ENCODE measurements at places on chromosomes 2 and 18.

DNA sequence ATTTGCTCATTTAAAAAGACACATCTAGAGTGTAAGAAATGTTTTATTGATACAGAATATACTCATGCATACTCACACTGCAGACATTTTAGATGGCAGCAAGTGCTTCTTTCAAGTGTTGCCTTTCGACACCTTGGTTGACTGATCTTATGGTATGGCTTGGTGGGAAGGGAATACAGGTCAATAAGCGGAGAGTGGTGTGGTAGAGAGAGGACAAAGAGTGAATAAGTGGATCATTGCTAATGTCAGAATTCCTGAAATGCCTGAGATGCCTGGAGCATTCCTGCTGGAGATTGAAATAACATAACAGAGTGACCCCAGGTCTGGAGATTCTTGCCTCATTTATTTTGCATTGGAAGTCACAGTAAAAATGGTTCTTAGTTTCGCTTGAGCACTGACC is 76.7 kb downstream of the RND3 start:
- DNase-seq: no peak

DNA sequence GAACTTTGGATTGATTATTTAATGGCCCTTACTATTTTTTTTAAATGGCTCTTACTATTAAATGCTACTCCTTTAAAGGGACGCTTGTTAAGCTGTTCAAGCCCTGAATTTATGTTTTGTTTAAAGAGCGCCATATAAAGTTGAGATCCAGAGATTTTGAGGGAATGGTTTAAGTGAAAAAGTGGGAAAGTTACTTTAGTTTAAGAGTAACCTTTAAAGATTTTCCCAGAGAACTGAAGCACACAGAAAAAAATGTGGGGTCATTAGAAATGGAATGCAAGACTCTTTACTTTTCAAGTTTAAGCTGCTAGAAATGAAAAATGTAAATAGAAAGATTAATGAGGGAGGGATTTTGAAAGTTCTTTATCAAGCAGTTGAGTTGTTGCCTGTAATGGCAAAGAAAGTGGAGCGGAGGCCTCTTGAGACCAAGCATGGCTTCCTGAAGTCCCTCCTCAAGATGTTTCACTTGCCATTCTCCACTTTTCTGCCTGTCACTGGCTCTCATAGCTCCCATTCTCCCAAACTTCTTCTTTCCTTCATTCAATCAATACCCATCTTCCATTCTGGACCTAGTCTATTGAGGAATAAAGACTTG is 93.2 kb downstream of the KCNS3 start:
- DNase-seq: no peak

DNA sequence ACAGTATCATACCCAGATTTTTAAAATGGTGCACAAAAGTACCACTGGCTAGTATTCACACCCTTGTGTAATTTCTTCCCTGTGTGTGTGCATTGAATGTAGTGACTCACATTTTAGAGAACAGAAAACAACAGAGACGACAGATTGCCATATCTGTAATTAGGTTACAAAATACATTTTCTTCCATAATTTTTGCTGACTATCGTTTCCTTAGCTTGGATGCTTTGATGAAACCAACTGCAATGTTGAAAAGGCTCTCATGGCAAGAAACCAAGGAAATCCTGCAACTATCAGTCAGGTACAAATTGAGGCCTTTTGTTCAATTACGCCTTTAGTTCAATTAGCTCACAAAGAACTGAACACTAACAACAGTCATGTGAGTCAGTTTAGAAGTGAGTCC is 484.4 kb downstream of the ZNF804A start:
- no peak for DNase-seq

- DNase-seq: no peak
These were observed 12.8 kb upstream of the KIAA2012 start for GRCh38 chr2:202060218-202060617.

- DNase-seq: no peak
These were observed 38.5 kb downstream of the NCK2 start for GRCh38 chr2:105783151-105783738.

- no peak for DNase-seq
These were observed 13.0 kb downstream of the ATIC start for GRCh38 chr2:215324811-215325210.

GRCh38 chr2:147449323-147449991 is 395.4 kb upstream of the ACVR2A start:
- no peak for DNase-seq

DNA sequence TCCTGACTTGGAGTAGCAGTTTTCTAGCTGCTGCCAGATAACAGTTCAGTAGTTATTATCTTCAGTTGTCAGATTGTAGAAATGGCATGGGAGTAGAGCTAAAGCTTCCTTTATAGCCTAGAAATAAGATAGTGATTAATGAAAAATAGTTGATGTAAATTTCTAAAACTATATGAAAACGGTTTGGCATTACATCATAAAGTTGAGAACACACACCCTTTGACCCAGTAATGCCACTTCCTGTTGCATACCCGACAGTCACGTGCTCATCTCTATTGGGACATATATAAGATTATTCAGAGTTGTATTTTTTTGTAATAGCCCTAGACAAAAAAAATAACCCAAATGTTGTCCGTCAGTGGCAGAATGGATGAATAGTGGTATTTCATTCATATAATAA is 39.4 kb upstream of the ASB1 start:
- no peak for DNase-seq

- DNase-seq: no peak
These were observed 70.4 kb downstream of the ASAP2 start for GRCh38 chr2:9276901-9277451.

DNA sequence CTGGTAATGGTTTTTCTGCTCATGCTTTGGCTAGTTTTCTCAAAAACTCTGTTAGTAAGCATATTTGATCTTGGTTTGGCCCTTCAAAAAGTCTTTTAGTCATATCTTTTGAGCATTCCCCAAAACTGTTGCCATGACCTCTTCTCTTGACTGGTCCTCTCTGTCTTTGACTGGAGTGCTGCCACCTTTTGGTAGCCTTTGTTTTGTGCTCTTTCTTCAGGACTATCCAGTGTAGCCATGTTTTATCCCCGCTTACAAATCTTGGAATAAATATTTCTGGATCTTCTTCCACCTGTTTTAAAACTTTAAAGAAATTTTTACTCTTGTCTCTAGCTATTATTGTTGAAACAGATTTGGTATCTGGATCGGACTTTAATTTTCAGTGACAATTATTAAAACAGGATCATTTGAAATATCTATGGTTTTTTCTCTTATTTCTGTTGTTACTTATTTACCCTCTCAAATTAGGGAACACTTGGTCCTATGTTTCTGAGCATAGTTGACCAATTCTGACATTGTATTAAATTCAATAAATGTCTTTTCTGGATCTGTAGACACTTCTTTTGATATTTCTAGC is 965 bp upstream of the ELOA2 start:
- DNase-seq: no peak

- peak; percentile 84 for DNase-seq
These were observed 61.4 kb upstream of the RTN4 start for GRCh38 chr2:55111570-55112228.

- peak; percentile 42 for DNase-seq
These were observed 75.4 kb upstream of the HNMT start for GRCh38 chr2:137888845-137889244.

- DNase-seq: no peak
These were observed 59.0 kb downstream of the TANK start for GRCh38 chr2:161219211-161219610.

GRCh38 chr2:182586426-182586825 is 129.6 kb upstream of the DNAJC10 start:
- no peak for DNase-seq

DNA sequence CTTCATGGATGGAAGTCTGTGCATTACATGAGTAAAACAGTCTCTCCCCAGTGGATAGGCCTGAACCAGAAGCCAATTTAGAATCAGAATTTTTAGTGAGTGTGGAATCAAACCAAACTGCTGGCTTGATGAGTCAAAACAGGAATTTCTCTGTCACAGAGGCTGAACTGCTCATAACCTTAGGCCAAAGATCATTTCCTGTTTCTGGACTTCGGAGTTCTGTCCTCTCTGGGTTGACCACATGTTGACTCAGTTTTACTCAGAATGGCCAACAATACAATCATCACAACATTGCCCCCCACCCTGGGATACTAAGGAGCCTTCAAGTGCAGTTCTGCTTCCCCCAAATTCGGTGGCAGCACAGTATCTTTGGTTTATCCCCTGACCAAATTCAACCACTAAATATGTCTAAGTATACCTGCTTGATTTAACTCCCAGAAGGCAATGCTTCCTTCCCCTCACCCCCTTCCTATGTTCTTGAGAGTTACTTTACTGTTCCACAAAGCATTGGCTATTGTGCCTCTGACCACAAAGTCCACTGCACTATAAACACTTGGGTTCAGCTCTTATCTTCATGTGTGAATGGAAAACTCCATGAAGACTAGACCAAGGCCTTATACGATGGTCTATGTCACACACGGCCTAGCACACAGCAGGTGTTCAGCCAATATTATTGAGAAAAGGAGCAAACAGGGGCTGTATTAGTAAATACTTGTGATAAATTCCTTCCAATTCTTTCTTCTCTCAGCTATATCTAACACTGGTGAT is 67.8 kb downstream of the NXPH2 start:
- DNase-seq: no peak

GRCh38 chr2:9145109-9145751 is 61.4 kb upstream of the ASAP2 start:
- DNase-seq: no peak

GRCh38 chr2:111627256-111627655 is 256.7 kb downstream of the ANAPC1 start:
- DNase-seq: no peak

DNA sequence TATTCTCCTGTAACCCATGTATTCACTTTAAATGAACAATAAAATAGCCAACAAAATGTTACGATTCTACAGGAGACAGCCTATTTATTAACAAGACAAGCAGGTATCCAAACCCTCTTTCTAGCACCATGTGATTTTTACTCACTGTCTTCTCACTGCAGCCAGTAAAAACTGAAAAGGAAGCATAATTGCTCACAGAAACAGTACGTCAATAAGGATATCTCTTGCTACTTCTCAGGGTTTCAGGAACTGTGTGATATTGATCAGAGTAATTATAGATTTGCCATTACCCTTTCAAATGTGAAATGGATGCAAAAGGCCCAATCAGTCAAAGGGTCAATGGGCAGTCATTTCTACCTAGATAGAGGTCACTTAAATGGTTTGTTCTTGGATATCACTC is 1473.8 kb upstream of the DDX18 start:
- DNase-seq: no peak

GRCh38 chr2:3405307-3405706 is 25.8 kb downstream of the TRAPPC12 start:
- no peak for DNase-seq

DNA sequence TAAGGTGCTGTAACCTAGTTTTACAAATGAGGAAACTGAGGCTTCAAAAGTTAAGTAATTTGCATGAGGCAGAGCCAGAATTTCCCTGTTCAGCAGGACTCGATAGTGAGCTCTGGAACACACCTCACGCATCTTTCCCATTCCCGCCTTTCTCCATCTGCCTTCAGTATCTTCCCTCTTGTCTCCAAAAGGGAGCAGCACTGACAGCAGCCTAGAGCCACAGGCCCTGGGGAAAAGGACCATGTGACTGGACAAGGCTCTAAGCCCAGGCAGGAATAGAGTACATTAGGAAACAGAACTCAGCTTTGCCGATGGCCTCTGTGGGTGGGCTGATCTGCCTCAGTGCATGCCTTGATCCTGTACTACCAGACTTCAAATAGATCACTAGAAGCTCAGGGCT is 21.5 kb downstream of the GPR155 start:
- DNase-seq: peak; percentile 39

DNA sequence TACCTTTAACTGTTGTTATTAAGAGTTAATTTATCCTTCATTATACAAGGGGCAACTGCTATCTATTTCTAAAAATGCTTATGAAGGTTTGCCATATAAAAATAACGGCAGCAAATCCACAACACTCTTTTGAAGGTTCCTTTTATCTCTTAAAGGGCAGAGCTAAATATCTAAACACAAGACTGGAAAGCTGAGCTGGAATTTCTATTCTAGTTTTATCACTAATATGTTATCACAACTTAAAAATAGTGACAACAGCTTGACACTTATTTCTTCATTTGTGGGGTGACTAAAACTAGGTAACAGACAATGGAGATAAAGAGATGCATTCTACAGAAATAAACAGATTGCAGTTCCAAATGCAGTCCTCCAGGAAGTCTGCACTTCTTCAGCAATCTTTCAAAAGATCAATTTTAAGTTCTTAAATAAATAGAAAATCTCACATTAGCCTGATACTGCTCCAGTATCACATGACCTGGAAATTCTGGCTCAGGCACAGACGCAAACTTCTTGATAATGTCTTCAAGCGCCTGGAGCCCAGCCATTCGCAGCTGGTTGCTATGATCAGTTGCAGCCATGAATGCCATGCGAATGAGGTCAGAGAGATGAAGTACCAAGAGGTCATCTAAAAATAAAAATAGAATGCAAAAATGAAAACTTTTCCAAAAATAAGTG is 54.0 kb upstream of the STRN start:
- no peak for DNase-seq

GRCh38 chr2:19496646-19497045 is 138.2 kb upstream of the OSR1 start:
- no peak for DNase-seq

DNA sequence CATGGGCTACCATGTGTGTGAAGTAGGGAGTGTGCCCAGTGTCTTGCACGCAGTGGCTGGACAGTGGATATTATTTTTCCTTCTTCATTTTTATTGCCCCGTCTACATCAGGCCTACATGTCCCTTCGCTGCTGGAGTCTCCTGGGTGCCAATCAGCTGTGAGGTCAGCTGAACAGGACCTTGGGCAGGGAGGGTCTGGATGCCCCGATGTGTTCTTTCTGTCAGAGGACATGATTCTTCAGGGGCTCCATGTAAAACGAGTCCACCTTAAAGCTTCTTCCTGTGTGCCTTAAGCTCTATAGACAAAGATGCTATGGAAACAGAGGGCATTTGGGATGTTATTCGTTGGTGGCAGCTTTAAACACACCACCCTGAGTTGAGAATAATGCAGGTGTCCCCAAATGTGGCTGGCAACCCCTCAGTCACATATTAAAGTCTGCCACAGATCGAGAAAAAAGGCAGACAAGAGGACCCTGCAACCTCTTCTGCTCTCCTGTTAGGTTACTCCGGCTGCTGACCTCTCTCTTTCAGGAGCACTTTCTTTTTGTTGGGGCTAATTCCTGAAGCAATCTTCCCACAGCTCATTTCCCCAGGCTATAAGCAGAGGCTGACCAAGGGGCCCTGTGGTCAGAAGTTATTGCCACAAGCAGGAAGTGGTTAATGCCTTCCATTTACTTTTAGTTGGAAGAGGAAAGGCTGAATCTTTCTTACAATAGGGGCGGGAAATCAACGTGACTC is 20.0 kb downstream of the GREB1 start:
- DNase-seq: no peak

DNA sequence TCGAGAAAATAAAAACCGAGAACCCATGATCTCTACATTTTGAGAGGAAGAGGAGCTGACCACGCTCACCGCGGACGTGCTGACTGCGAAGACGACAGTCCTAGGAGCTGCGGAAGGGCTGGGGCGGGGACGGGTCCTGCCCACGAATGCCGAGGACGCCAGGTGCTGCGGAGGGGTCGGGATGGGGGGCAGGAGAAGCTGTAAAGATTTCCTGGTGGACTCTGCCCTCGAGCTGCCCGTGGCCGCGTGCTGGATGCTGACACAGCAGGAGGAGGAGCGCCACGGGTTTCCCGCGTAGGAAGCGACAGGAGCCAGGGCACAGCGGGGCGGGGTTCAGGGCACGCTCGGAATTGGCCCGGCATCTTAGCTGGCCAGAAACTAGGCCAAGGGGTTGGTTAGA is 22.2 kb downstream of the ZSCAN30 start:
- no peak for DNase-seq

Data from NCI-H1930 (cell line).